Activated T-cell treated with anti-CD3 and anti-CD28 coated beads, Interleukin-2, amount 50 U/mL, for 72 hours (primary cell): ENCODE measurements at places on chromosomes 7 and 10.
A peak's percentile ranks its signal among the peaks of the same experiment; 100 is the strongest.

- no peak for DNase-seq
Measured at GRCh38 chr7:22671177-22671879, 55.7 kb upstream of the IL6 start.

DNA sequence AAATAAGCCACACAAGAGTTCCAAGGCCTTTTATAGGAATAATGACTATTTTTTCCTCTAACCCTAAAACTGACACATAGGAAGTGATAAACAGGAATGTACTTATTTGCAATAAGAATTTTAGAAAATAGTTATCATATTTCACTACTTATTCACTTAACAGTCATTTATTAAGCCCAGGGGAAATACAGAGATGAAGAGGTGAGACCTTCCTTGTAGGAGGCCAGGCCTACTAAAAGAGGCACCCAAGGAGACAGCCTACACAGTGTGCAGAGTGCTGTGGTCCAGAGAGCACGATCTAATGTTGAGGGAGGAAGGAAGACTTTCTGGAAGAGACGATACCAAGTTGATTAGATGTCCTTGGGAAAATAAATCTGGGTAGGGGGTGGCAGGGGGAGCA is 45.0 kb upstream of the PPP1R3C start:
- no peak for DNase-seq

- DNase-seq, result no peak
Measured at GRCh38 chr7:39054731-39055130, 77.0 kb downstream of the POU6F2 start.

- no peak for DNase-seq
Measured at GRCh38 chr7:87810130-87810529, 66.0 kb downstream of the SLC25A40 start.

GRCh38 chr10:909831-910230 is 21.7 kb downstream of the LARP4B start:
- no peak for DNase-seq

- DNase-seq, result no peak
Measured at GRCh38 chr10:126839094-126839761, 66.0 kb upstream of the DOCK1 start.

- DNase-seq, result no peak
Measured at GRCh38 chr7:131602304-131602993, 46.0 kb upstream of the PODXL start.

DNA sequence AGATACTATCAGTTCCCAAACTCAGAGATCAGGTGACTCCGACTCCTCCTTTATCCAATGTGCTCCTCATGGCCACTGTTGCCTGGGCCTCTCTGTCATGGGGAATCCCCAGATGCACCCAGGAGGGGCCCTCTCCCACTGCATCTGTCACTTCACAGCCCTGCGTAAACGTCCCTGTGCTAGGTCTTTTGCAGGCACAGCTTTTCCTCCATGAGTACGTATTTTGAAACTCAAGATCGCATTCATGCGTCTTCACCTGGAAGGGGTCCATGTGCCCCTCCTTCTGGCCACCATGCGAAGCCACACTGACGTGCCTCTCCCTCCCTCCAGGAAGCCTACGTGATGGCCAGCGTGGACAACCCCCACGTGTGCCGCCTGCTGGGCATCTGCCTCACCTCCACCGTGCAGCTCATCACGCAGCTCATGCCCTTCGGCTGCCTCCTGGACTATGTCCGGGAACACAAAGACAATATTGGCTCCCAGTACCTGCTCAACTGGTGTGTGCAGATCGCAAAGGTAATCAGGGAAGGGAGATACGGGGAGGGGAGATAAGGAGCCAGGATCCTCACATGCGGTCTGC is 162.2 kb downstream of the EGFR start:
- no peak for DNase-seq

DNA sequence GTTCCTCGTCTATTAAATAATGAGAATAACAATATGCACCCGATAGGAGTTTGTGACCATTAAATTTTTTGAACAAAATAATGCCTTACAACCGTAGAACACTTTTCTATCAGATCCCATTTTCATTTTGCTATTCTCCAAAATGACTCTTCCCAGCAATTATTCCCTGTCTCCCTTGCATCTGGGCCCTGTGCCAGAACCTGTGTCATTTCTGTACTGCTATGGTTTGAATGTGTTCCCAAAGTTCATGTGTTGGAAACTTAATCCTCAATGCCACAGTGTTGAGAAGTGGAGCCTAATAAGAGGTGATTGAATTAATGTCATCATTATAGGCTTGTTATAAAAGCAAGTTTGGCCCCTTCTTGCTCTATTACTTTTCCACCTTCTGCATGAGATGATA is 33.2 kb upstream of the SMNDC1 start:
- no peak for DNase-seq

GRCh38 chr7:36478745-36479144 is 89.1 kb downstream of the ANLN start:
- DNase-seq, result no peak

DNA sequence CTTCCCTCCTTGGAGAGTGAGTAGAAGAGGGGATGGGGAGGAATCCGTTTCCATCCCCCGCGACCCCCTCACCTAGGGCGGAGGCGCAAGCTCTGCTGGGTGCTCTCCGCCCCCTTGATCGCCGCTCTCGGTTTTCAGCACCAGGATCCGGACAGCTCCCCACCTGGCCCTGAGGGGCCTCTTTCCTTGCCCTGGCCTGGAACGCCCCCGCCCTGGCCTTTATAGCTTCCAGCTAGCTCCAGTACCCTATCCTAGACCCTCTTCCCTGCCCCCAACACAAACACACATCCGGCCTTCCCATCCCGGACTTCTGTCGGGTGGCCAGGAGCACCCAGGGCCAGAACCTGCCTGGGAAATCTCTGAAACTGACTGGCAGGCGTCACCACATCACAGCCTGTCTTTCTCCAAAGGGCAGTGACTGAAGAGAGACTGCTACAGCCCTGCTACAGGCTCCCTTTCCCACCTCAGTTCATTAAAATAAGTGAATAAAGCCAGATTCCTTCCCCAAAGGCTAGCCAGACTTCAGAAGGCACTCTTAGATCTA is 72.3 kb upstream of the LEP start:
- DNase-seq, result peak; percentile 9

DNA sequence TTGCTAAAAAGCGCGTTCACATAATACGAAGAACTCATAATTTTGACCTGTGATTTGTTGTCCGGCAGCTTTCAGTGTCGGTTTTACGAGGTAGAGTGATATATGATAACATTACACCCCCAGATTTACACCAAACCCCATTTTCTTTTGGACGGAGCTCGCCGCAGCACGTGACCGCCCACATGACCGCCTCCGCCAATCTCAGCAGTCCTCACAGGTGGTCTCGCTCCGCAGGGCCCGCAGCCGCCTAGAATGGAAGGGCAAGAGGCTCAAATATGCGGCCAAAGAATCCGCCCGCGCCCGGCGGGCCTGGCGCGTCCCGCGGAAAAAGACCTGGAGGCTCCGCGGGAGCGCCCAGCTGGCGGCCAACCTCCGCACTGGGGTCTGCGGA is at the start of gene HOXA7:
HOXA7 (minus strand) TSS at position 168 of the 391 bp plus-strand sequence; CDS start at position 38, 130 bp downstream.
- DNase-seq, result no peak

- no peak for DNase-seq
Measured at GRCh38 chr7:42709284-42709683, 202.6 kb downstream of the C7orf25 start.

- DNase-seq, result peak; percentile 27
Measured at GRCh38 chr10:17425584-17426262, 28.7 kb downstream of the ST8SIA6 start.

DNA sequence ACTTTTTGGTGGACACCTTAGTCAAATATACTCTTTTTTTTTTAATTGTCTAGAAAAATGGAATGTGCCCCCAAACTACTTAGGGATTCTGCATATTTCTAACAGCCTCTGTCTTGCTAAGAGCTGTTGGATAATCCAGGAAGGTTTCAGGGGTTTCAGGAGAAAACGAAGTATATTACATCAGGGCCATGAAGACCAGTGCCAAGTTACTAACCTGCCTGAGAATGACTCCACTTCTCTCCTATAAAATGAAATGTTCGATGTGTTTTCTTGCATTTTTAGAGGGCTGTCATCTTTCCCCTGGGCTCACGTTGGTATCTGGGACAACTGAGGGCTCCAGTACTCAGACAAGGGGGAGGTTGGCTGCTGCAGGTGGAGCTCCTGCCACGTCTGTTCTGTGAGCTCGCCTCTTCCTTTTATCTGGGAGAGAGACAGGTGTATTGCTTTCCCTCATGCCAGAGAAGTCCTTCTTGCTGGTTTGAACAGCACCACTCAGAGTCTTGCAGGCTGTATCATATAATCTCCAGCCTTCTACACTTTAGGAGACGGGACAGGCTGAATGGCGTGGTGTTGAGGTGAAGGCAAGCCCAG is 71.3 kb downstream of the CAMK1D start:
- DNase-seq, result no peak
